ENCODE measurements at places on chromosomes 1 and 21. TPM values are rescaled to one million over a fixed set of nuclear protein-coding genes. Genes with fewer than 3 reads are reported as not detected.

The OTUD3 gene
- 5.8 TPM for total RNA-seq

The ACTL8 gene
- not detected for total RNA-seq

The SPRR2G gene
- not detected for total RNA-seq

The LCE1F gene
- not detected for total RNA-seq

The HSD3B1 gene
- total RNA-seq: not detected

The TMCO1 gene
- 102 TPM for total RNA-seq

DNA sequence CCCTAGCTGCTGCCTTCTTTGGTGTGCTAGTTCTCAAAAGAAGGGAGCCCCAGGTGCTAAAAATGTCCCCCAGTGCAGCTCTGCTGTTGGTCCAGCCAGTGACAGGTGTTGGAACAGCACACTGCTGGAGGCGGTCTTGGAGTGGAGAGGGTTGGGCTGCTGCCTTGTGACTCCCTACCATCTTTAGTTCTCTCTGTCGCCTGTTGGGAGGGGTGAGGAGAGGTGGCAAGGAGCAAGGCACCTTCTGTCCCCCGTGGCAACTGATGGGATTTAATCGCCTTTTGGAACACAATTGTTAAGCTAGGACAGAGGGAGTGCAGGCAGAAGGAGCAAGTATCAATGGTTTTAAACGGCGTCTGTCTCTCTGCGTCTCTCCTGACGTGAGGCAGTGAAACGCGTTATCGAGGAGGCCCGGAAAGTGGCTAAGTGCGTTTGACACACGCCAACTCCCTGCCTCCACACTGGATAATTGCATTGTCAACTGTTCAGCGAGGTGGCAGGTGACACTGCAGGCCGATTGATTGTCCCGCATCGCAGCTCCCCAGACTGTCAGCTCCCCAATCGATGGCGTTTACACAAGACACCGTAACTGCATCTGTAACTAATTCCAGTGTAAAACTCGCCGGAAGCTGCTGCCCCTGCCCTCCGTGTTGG, 34.0 kb downstream of the TMEM53 start:
- no peak for DNase-seq

GRCh38 chr1:221343607-221344006, 398.3 kb downstream of the DUSP10 start:
- no peak for DNase-seq

DNA sequence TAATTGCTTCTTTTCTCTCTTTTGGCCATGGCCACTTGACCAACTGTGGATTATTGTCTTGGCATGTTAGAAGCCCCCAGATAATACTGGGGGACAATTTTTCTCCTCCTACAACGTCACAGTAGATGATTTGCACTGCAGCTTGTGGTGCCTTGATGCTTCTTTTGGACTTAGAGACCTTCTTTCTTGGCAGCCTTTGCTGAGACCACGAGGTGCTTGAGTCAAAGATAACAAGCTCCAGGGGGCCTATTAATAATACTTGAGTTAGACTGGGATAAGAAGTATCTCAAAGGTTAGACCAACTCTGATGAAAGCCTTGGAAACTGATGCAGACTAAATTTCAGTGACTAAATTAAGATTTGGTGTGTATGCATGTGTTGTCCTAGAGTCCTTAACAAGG, 3.2 kb downstream of the PPP1R12B start:
- DNase-seq: peak; percentile 79

- DNase-seq: peak; percentile 73
Observed at GRCh38 chr1:78716186-78716585, 66.6 kb downstream of the IFI44 start.

DNA sequence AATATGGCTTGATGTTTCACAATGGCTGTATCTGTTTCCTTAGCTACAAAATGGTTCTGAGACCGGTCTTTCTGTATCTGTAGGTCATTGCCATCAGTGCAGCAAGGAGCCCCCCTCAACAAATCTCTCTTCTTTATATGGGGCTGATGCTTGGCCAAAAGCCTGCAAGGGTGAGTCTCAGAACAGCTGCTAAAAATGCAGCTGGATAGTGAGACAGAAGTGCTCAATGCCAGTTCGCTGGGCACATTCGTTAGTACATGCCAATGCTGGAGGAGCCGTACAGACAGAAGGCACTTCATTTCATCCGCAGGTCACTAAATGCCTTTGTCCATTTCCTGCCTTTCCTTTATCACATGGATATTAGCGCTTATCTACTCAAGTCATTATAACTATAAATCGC, 67.3 kb downstream of the RUNX1 start:
- DNase-seq: no peak

DNA sequence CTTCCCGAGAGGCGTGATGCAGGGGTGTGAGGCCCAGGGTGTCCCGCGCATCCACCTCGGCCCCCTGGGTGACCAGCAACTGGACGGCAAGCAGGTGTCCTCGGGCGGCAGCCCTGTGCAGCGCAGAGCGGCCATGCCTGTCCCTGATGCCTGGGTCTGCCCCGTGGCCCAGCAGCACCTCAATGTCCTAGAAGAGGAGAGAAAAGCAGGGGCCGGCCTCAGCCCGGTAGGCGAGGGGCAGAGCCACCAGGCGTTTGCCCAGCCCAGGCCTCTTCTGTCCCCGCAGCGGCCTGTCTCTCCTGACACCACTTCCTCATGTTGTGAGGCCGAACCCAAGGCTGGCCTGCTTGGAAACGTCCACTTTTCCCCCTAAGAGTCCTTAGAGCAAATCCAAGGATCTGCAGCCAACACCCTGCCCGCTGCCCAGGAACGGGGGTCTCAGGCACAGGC, 1.7 kb downstream of the ANKRD65 start:
- DNase-seq: no peak

- peak; percentile 51 for DNase-seq
Observed at GRCh38 chr1:12600880-12601633, 17.0 kb downstream of the DHRS3 start.

- no peak for DNase-seq
Observed at GRCh38 chr1:203486618-203487370, 7.2 kb upstream of the OPTC start.

DNA sequence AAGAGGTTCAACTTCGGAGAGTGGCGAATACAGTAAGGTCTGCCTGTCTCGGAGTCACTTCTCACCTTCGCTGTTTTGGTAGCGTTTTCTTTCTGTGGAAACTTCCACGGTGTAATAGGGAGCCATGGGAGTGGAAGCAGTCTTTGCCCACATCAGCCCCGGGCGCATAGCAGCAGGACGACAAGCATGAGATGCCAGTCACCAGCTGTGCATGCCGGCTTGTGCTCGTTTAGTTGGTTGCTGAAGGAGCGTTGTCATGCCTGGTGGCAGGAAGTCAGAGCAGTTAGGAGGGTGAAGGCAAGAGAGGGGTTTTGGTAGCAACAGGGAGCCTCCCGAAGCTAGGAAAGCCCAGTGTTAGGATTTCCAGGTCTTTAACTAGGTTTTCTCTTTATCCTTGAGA, 58.8 kb downstream of the MRPS6 start:
- DNase-seq: no peak

- peak; percentile 32 for DNase-seq
Observed at GRCh38 chr1:46533179-46533864, 18.1 kb downstream of the KNCN start.

GRCh38 chr1:206925106-206925736, 3.5 kb upstream of the FCMR start:
- no peak for DNase-seq

DNA sequence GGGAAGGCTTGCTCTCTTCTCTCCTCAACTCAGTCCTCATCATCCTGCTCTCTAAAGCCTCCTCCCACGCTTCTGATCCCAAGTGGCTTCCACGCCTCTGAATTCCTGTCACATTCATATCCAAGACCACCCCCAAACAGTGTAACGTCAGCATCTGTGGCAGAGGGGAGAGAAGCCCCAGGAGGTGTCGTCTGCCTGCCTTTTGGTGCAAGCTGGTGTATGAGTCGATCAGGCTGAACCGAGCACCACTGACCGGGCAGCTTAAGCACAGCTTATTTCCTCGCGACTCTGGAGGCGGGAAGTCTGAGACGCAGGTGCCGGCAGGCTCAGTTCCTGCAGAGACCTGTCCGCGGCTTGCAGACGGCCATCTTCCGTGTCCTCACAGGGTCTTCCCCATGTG, 123.8 kb upstream of the RAB4A start:
- no peak for DNase-seq

- DNase-seq: no peak
Observed at GRCh38 chr1:32798679-32799416, 18.3 kb downstream of the YARS1 start.

- no peak for DNase-seq
Observed at GRCh38 chr1:184051138-184051484, 419 bp upstream of the TSEN15 start.

- DNase-seq: no peak
Observed at GRCh38 chr21:19122356-19122755, 718.8 kb upstream of the TMPRSS15 start.

GRCh38 chr1:179807691-179808485, 64.8 kb downstream of the FAM163A start:
- DNase-seq: peak; percentile 89

- DNase-seq: peak; percentile 33
Observed at GRCh38 chr1:31549809-31550620, 26.3 kb upstream of the TINAGL1 start.
